ENCODE measurements at places on chromosomes 13 and 19.

GRCh38 chr13:74444864-74445479 is 310.8 kb upstream of the KLF12 start:
- DNase-seq: no peak

GRCh38 chr19:48332351-48332661 is 7.0 kb downstream of the EMP3 start:
- DNase-seq: no peak

DNA sequence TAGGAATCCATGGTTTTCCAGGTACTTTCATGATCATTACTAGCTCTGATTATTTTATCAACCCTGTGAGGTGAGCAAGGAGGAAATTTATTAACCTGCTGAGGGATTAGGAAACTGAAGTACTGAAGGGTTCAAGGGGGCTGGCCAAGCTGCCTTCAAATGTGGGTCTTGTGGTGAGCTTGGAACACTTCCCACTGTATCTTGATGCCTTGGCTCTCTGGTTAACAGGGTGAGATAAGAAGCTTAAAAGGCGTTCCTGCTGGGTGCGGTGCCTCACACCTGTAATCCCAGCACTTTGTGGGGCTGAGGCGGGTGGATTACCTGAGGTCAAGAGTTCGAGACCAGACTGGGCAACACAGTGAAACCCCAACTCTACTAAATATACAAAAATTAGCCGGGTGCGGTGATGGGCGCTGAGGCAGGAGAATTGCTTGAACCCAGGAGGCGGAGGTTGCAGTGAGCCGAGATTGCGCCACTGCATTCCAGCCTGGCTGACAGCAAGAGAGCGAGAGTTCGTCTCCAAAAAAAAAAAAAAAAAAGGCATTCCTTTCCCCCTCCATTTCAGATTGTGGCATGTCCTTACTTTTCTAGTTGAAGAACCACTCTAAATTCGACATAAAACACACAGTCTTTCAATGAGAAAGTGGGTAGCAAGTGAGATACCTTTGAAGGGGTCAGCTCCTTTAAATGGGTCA is 70.2 kb downstream of the KLF2 start:
- no peak for DNase-seq

- DNase-seq: peak; percentile 28
Observed at GRCh38 chr13:22061371-22061805, 390.5 kb downstream of the FGF9 start.

- DNase-seq: peak; percentile 87
Observed at GRCh38 chr13:41456768-41457588, at the start of gene RGCC. Gene RGCC, plus strand, starts transcription at chr13:41457550. Its CDS starts 158 bp downstream, at chr13:41457708.

DNA sequence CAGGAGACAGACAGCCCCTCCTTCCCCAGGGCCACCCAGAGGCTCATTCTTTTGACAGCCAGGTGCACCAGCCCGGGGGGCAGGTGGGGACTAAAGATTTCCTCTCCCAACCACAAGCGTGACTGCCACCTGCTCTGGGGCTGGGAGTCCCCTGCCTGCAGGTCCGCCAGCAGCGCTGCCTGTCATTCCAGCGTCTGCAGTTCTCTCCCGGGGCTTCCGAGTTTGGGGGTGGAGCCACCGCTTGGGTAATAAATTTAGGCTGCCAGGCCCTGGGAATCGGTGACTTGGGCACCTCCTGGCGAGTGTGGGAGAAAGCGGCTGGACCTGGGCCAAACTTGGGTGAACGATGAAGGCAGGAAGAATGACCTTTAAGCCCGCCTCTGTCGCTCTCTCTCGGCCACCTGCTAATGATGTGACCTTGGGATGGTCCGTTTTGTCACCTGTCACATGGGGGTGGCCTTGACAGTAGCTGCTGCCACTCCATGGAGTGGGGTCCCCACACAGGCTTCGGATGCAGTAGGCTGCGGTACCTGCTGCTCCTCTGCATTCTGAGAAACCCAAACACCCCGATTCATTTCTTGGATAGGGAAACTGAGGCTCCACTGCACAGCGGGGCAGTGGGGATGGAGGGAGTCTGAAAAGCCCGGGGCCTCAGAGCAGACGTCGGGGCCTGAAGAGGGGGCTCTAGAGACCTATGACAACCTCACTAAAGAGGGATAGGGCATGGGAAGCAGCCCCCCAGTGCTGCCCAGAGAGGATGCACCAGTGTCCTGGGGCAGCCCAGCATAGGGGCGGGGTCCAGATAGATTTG is 12.8 kb downstream of the FUT6 start:
- no peak for DNase-seq

DNA sequence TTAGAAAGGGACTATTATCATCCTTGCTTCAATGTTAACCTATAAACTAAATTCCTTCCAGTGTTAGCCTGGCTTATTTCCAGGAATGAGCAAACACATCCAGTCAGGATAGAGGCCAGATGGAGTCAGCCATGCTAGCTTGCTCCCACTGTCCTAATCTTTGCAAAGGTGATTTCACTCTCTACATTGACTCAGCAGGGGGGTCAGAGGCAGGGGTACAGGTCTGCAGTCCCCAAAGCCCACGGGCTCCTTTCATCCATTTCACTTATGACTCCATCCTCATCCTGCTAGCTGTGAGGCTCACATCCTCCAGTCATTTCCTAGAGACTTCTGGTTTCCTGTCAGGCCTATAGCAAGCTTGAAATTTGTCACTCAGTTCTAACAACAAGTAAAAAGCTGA is 63.4 kb upstream of the CEACAM8 start:
- no peak for DNase-seq

DNA sequence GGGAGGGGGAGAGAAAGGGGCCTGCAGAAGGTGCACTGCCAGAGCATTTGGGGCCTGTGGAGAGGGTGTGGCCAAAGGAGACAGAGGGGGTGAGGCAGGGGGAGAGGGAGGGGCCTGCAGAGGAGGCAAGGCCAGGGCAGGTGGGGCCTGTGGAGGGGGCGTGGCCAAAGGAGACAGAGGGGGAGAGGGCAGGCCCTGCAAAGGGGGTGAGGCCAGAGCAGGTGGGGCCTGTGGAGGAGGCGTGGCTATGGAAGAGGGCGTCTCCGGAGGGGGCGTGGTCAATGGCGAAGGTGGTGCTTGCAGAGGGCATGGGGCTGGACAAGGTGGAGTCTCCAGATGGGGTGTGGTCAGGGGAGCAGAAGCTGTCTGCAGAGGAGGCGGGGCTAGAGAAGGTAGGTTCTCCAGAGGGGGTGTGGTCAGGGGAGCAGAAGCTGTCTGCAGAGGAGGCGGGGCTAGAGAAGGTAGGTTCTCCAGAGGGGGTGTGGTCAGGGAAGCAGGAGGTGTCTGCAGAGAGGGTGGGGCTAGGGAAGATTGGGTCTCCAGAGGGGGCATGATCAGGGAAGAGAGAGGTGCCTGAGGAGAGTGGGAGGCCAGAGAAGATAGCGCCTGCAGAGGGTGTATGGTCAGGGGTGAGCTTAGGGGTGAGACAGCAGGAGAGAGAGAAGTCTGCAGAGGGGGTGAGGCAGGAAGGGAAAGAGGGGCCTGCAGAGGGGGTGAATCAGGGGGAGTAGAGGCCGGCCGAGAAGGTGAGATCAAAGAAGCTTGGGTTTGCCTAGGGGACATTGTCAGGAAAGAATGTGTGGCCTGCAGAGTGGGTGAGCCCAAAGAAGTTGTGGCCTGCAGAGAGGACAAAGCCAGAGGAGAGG is 3.4 kb downstream of the PRR36 start:
- no peak for DNase-seq

DNA sequence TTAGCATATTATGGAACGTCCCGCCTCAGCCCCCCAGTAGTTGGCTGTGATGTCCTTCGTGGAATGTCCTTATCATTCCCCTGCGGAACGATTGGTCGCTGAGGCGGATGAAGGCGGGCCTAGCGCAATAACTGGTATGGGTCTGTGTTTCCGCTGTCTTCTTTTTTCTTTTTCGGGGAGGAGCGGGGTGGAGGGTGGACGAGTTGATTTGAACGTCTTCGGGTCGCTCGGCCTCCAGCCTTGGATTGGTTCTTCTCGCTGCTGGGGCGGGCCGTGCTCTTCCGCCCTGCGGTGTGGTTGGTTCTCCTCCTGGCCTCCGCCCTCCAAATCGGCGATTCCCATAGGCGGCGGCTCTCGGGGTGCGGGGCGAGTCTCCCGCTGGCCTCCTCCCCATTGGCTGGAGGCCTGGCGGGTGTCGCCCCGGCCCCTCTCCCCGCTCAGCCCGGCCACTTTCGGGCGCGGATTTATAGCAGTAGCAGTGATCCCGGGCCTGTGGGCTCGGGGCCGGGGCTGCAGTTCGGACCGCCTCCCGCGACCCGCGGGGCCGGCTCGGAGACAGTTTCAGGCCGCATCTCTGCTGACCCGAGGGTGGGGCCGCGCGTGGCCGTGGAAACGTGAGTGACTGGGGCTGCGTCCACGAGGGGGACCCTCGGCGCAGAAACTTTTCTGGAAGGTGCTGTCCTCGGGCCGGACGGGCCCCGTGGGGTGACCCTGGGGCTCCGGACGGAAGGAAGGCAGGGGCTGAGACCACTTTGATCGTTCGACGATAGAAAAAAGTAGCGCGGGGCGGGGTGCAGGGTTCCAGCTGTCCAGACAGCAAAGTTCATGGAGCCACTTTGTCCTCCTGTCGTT is 2.1 kb downstream of the ING1 start:
- peak; percentile 99 for DNase-seq

- DNase-seq: no peak
Observed at GRCh38 chr19:33797802-33798671, 1.4 kb downstream of the KCTD15 start.

DNA sequence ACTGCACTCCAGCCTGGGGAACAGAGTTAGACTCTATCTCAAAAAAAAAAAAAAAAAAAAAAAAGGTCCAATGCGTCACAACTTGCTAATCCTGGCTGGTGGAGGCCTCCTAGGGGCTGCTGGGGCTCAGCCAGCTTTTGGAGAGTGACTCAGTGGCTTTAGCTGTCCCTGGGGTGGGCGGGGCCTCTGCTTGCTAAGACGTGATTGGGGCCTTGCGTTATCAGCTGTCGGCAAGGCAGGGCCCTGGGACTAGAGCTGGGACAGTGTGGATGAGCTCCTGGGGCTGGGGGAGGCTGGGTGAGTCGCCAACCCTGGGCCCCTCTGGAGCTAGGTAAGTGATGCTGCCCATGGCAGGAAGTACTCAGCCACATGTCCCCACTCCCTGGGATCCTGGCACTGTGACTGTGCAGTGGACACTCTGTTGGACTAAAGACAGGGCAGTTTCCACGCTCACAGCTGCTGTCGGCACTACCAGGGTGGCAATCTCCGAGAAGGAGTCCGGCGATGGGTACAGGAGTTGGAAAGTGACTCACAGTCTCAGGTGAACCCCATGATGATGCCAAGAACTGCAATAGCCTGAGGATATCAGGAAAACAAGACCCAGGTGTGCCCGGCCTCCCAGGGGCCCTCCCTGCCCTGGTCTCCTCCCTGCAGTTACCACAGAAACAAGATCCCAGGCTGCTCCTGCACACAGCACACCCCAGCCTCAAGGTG is 32.2 kb downstream of the F2RL3 start:
- DNase-seq: no peak

GRCh38 chr13:94537740-94538630 is 58.0 kb downstream of the TGDS start:
- DNase-seq: no peak

DNA sequence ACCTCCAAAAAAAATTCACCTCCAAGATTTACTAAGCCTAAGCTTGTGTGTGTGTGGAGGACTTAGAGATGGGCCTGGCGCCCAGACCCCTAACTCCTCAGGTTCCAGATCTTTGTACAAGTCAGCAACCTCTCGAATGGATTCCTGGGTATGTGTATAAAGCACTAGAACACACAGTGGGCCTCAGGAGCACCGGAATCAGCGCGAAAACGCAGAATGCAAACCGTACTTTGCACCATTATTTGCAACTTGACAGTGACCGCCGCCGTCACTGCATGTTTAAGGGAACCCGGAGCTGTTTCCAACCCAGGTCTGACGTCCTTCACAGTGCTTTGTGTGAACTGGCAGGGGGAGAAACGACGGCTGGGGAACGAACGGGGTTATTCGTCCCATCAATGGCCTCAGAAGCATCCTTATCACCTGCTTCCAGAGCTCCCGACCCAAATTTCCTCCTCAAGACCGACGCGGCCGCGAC is 688 bp downstream of the ZNF606 start:
- no peak for DNase-seq

DNA sequence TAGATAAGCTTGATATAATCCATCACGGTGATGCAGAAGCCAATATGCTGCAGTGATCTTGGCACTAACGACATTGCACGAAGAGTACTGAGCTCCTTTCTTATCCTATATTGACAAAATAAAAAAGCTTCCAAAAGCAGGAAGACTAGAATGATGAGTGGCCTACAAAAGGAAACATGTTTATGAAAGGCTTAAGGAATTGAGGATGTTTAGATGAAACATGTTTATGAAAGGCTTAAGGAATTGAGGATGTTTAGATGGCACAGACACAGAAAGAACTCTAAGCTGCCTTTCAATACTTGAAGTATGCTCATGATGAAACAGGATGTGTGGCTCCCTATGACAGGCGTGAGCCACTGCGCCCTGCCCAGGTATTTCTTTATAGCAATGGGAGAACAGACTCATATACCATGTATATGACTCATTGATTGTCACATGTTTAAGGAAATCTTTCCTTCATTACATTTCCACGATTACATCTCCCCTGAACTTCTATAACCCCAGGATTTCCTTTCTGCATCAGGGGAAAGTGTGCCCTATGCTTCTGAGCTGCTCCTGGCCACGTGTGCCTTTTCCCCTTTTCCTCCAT is 690.8 kb upstream of the ARGLU1 start:
- DNase-seq: no peak

GRCh38 chr13:109144693-109145437 is 515.5 kb downstream of the MYO16 start:
- no peak for DNase-seq

Data from hypothalamus (tissue), 51 donors.